ENCODE measurements at places on chromosomes 11 and 22. TPM values are rescaled to one million over a fixed set of nuclear protein-coding genes. Genes with fewer than 3 reads are reported as not detected.

Gene OR10D3
- not detected for total RNA-seq

Gene PDGFB
- 11.7 TPM for total RNA-seq

Gene NDUFV1
- 279 TPM for total RNA-seq

Gene KIF18A
- total RNA-seq = 26.4 TPM

Gene IPO7
- 172 TPM for total RNA-seq

Gene TOP3B
- total RNA-seq = 30.4 TPM

Gene CYTH4
- 60.5 TPM for total RNA-seq

Gene ELFN2
- total RNA-seq = 0.39 TPM
